ENCODE measurements at places on chromosomes 6 and 20.

DNA sequence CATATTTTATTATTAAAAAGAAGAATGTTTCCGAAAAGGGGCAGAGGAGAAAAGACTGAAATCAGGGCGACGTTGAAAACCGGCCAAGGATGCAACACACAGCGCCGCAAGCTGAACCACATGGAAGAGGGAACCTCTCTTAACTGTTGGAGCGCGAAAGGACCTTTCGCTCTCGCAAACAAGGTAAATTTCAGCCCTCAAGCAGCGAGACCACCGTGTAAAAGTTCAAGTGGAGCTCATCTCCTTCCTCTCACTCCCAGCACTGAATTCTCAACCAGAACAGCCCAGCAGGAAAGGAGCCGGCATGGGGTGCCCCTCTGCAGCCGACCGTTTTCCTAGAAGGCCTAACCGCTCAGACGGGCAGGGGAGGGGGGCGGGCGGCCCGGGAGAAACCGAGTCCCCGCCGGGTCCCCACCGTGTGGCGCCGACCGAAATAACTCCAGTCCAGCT, 621 bp downstream of the GPR63 start:
- no peak for DNase-seq

- no peak for DNase-seq
Measured at GRCh38 chr20:37394543-37395409, 48.8 kb downstream of the SRC start.

- DNase-seq, result no peak
Measured at GRCh38 chr20:61982191-61982950, 83.3 kb downstream of the TAF4 start.

- DNase-seq, result no peak
Measured at GRCh38 chr6:72977114-72977513, 248.2 kb downstream of the KHDC1L start.

All from activated T-cell treated with anti-CD3 and anti-CD28 coated beads, Interleukin-2, amount 50 U/mL, for 1 hour (primary cell).